ENCODE measurements at places on chromosomes 3 and 15.

- no peak for DNase-seq
Measured at GRCh38 chr3:156530980-156531379, 23.9 kb downstream of the SSR3 start.

DNA sequence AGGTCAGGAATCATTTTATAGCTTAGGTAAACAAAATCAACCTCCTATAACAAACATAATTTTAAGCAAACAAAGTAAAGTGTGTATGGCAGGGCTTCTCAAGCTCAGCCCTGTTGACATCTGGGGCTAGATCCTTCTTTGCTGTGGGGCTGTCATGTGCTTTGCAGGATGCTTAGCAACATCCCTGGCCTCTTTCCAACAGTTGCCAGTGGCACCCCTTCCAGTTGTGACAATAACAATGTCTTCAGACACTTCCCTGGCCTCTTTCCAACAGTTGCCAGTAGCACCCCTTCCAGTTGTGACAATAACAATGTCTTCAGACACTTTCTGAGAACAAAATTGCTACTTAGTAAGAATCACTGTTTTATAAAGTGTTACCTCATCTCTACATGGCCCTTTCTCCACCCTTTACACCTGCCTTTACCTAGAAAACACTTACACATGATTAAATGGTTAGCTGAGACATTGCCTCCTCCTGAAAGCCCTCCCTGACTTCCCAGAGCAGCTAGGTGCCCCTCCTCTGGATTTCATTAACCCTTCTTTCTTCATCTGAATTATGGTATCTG, 194.0 kb upstream of the LMCD1 start:
- no peak for DNase-seq

- DNase-seq, result peak; percentile 59
Measured at GRCh38 chr3:13167064-13167743, 94.0 kb upstream of the IQSEC1 start.

- no peak for DNase-seq
Measured at GRCh38 chr15:63189941-63190768, 749 bp downstream of the RAB8B start.

DNA sequence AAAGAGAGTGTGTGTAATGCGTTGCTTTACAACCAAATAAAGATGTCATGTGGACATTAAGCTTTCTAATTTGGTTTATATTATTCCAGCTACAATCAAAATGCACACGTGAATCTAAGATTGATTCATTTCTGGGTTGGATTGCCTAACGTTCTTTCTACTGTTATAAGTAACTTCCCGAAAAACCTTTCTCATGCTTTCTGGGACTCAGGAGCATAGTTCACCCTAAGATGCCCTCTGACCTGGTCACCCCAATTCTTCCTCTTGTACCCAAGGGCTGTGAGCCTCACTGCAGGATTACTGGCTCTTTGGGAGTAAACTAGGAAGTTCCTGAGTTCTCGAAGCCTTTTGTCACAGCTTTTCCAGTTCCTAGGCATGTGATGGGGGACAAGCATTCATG, 12.7 kb upstream of the LMCD1 start:
- no peak for DNase-seq

- no peak for DNase-seq
Measured at GRCh38 chr3:170078620-170079281, 41.0 kb downstream of the GPR160 start.

DNA sequence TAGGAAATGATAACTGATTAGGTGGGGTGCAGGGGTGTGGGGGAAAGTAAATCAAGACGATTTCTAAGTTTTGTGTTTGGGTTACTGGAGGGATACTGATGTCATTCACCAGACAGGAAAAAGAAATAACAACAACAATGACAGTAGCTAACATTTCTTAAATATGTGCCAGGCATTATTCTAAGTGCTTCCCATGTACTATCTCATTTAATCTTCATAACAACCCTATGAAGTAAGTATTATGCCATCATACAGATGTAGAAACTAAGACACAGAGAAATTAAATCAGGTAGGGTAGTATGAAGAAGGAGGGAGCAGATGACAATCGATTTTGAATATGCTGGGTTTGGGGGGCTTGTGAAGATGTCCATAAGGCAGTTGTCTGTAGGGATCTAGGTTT, 13.3 kb downstream of the MYO5A start:
- DNase-seq, result no peak

GRCh38 chr15:26889298-26889898, 22.5 kb downstream of the GABRA5 start:
- no peak for DNase-seq

GRCh38 chr15:48719668-48720067, 74.2 kb upstream of the FBN1 start:
- DNase-seq, result no peak

GRCh38 chr3:129016356-129016719, 15.2 kb downstream of the EFCC1 start:
- no peak for DNase-seq

GRCh38 chr3:36941162-36941561, 3.7 kb downstream of the TRANK1 start:
- no peak for DNase-seq

DNA sequence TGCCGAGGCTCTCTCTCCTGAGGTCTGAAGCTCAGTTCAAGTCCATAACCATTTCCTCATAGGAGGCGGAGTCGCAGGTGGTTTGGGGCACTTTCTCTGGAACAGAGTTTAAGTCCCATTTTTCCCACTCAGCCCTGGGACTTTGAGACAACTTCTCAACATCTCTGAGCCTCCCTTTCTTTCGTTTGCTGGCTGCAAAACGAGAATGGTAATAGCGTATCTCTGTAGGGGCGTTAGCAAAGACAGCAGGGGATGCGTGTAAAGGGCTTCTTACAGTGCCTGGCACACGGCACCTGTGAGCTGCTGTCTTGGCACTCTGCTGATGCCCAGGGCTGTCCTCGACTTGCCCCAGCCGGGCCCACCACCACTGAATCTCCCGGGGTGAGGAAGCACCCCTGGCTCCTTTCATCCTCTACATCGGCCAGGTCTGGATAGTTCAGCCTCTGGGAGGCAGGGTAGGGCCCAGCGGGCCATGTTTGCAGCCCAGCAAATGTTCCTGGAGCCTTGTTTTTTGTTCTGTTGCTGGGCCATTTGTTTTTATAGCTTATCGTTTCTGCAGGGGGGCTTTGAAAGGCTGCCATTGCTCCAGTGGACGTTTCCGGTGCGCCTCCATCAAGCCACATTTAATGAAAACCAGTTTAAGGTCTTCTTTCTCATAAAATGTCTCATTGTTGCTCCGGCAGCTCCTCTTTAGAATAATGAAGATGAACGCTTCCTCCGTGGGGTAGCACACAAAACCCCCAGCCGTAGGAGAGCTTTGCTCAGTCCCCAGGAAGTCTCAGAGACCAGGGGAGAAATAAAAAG, 60.0 kb upstream of the WNT5A start:
- no peak for DNase-seq
